ENCODE measurements at places on chromosomes 1 and 21.

- no peak for DNase-seq
These were observed 59.5 kb downstream of the KLHDC7A start for GRCh38 chr1:18540136-18540765.

GRCh38 chr1:15753776-15754175 lies 4.8 kb upstream of the FBLIM1 start:
- DNase-seq: no peak

- DNase-seq: no peak
These were observed 68.2 kb downstream of the FNBP1L start for GRCh38 chr1:93516164-93516563.

DNA sequence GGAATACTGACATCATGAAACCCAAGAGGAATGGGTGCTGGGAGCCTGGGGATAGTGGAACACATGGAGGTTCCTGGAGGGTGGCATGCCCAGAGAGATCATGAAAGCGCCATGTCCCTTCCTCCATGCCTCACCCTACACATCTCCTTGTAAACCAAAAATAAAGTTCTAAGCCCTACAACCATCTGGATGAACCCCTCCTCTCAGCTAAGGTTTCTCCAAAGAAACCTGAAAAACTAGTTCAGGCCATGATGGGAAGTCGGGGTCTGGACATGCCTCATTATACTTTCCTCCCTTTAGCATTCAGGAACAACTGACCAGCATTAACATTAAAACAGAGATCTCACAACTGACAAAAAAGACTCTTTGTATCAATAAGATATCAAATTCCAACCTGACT lies 68.5 kb downstream of the ACBD6 start:
- DNase-seq: no peak

GRCh38 chr1:187838335-187839293 lies 1009.9 kb downstream of the PLA2G4A start:
- no peak for DNase-seq
